ENCODE measurements at places on chromosomes 6 and 20.

- DNase-seq: no peak
These were observed 249.1 kb upstream of the PREP start for GRCh38 chr6:105651969-105652368.

DNA sequence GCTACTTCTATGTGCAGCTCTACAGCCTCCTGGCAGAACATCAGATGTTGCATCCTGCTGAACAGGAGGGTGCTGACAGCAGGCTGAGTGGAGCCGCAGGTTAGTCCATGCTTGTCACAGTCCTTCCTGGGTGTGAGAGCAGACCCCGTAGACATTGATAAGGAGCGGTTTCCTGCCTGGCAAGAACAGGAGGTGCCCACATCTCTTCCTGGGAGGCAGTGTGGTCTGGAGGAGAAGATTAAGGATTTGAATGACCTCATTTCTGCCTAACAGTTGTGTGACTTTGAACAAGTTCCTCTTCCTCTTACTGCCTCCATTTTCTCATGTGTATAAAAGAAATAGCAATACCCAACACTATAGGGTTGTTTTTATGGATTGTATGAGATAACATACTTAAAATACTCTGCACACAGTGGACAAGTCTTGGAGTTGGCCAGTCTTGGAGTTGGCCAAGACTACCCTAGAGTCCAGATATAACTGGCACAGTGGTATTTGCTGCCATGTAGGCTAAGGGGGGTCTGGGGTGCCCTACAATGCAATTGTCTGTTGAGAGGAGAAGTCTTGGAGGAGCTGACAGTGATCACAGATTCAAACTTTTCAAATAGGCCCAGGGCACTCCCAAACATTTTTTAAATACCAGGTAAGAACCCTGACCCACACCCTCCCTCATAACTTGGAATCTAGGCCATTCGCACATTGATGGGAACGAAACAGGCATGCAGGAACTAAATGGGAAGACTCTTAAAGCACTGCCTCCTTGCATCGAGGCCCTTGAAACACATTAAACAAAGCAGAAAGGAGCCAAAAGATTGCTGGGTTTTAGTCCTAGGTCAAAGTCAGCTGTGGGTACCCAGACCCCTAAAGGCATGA, 32.6 kb upstream of the TBC1D7 start:
- DNase-seq: no peak

GRCh38 chr6:14202947-14203346, 85.4 kb downstream of the CD83 start:
- DNase-seq: no peak

- DNase-seq: no peak
These were observed 70.2 kb downstream of the TNFRSF21 start for GRCh38 chr6:47239546-47239945.

DNA sequence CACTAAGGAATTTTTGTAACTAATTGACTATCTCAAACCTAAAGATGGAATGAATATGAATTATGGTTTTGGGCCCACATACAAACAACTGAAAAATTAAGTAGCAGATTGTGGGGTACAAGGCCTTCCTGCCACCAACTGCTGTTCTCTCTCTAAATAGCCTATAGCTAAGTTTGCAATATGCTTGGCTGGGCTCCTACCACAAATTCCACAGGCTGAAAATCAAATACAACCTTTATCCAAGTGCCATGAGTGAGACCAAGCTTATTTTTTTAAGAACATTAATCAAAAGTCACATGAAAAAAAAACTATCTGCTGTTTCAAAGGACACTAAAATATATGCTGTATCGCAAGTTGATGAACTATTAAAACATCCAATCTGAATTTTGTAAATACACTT, 52.1 kb downstream of the TENT5A start:
- DNase-seq: no peak

GRCh38 chr6:43013097-43013842, 476 bp downstream of the MEA1 start:
- DNase-seq: no peak

DNA sequence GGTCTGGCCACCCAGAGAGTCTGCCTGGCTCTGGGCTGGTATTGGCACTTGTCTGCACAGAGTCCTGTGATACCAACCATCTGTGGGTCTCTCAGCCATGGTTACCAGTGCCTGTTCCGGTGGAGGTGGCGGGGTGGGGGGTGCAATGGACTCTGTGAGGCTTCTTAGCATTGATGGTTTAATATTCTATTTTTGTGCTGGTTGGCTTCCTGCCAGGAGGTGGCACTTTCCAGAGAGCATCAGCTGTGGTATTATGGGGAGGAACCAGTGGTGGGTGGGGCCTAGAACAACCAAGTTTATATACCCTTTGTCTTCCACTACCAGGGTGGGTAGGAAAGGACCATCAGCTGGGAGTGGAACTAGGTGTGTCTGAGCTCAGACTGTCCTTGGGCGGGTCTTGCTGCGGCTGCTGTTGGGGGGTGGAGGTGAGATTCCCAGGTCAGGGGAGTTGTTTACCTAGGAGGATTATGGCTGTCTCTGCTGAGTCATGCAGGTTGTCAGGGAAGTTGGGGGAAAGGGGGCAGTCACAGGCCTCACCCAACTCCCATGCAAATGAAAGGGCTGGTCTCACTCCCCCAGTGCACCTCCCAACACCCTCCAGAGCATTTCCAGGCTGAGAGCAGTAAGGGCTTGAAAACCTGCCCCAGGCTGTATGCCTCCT, 117.5 kb downstream of the FLRT3 start:
- DNase-seq: no peak

DNA sequence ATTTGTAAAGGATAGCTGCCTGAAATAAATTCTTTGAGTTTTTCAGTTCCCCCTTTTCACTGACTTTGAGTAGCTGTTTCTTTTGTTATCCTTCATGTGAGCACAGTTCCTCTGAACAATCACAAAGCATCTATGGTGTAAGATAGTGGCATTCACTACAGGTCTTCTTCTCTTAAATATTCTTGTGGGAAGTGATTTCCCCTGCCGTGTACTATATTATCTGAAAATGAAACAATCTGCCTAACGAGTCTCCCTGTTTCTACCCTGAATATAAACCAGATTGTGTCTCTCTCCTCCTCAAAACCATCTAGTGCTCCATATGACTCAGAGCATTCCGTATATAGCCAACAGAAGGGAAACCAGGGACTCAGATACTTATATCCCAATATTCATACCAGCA, 380.1 kb upstream of the SOX4 start:
- DNase-seq: no peak

- no peak for DNase-seq
These were observed 69.0 kb upstream of the CD93 start for GRCh38 chr20:23155141-23155590.

DNA sequence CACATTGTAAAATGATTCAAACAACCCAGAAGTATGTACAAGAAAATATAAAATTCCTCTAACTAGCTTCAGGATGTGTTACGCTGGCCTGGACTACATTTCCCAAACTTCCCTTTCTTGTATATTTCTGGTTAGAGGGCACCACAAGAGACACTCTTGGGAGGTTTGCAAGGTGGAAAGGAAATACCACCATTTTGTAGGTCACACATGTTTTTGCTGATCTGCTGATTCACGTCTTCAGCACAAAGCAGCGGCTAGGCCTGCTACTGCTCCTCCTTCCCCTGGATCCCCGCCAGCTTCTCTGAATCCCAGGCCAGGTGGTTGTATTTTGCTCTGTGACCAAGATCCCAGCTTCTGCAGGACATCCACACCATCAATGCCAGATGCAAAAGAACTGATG, 104.2 kb downstream of the AGPAT4 start:
- DNase-seq: no peak

DNA sequence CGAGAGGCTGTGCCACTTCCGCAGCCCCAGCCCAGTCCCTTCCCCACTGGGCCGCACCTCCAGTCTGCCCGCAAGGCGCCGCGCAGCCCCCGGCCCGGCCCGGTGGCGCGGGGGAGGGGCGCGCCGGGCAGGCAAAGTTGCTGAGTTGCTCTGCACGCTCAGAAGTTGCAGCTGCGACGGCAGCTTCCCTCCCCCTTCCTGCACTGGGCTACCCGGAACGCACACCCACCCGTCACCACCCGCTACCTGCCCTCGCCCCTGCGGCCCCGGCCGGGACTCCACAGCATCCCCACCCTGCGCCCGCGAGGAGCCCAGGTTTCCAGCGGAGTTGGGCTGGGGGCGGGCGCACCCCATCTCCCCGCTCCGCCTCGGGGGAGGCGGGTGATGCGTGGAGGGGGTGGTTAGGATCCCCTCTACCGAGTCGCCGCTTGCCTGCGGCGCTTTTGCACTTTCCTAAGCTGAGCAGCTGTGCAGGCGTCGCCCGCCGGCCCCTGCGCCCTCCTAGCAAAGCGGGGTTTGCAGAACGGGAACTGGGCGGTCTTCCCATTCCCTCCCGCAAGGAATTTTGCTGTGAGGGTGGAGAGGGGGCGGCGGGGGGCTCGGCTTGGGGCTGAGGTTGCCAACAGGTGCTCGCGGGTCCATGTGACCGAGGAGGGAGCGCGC, 55.9 kb upstream of the RREB1 start:
- peak; percentile 90 for DNase-seq

DNA sequence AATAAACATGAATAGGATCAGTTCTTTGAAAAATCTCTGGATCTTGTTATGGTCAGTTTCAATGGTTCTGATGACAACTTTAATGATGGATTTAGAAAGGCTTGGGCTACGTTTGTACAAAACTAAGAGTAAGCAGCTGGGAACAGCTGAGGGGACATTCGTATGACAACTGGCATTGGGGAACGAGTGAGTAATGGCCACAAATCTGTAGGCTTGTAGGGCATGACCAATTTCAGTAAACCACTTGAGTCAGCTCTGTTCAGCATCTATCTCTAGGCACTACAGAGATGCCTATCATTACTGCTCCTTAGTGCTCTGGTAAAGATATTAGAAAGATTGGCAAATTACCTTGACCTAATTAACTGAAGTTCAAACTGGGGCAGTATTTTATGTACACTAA, 1375.6 kb downstream of the EPHA7 start:
- DNase-seq: no peak

DNA sequence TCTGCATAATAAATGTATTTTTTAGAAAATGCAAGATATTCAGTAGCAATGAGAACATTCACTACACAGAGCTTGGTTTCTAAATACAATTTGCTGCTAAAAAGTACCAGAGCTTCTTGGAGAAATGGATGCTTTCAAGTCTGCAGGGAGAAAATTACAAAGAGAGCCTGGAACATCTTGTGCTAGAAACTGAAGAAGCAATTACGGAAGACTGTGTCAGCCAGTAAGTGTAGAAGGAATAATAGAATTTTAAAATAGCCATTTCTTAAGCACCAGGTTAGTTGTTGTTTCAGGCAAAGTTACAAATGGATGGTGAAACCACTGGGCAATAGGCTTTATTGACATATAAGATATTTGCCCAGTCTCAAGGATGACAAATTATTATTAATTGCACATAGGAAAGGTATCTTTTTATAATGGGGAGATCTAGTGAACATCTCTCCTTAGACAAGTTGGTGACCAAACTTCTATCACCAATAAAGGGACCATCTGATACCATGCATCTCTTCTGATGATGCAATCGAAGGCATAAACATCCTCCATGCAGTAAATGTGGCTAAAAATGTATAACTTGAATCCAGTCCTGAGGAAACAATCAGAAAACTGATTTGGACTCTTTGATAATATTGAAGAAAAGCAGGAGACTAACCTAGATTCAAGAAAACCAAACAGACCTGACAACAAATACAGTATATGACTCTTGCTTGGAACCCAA, 81.7 kb downstream of the ARHGAP18 start:
- no peak for DNase-seq

DNA sequence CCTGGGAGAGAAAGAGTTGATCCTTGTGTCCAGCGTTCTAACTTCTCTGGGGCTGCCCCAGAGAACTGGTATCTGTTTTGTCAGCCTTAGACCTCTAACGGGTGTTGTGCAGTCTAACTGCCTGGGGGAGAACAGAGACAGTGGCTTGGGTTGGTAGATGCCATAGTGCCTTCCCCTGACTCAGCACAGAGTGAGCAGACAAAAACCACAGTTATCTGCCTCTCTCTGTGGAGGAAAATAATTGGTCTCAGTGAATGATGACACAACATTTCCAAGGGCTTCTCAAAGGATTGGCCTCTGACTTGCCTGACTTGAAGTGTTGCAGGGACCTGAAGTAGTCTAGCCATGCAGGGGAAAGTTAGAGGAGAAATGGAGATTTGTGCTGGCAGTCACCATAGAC, 226.2 kb upstream of the MAN1A1 start:
- DNase-seq: no peak

DNA sequence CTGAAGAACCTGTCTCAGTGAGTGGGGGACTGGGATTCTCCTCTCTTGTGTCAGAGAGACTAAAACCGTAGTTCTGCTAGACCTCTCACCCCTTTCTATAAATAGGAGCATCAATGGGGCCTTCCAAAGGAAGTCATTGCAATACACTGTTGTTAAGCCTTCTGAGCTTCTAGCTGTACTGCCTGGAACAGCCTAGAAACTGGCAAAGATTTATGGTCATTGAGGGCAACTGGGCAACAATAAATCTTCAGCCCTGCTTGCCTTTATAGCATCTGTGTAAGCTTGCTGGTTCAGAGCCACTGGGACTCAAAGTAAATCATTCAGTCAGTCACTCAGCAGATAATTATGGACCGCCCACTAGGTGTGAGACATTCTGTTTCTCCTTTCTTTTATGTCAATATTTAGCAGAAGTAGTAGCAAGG, 53.2 kb downstream of the PPP1R14C start:
- DNase-seq: no peak

DNA sequence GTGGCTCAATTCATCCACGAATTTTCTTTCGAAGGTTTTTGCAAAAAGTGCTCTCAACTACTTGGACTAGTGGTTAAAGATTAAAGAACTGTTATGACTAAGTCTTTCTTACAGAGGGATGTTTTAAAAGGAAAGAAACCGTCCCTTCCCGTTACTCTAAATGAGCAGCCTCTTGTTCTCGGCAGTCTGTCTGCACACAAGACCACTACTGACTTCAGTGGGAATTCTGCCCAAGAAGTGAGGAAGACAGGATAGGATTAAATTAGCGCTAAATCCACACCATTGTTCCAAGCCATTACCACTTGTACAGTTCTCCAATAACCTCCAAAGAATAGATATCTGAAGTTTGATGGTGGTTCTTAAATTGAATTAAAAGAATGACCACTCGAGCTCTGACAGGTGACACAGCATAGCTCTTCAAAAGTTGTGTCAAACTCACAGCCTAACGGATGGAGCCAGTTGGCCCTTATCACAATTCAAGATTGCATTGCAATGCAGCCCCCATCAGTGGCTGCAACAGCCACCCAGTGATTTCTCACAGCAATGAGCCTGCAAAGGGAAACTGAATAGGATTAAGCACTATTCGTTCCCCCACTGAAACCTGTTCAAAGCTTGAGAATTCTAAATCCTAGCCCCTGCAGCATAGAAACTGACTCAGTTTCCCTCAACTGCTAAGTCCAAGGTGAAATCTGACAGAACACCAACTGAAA, 1.8 kb downstream of the EPB41L2 start:
- DNase-seq: no peak

GRCh38 chr20:32263398-32263954, 14.0 kb upstream of the KIF3B start:
- no peak for DNase-seq

DNA sequence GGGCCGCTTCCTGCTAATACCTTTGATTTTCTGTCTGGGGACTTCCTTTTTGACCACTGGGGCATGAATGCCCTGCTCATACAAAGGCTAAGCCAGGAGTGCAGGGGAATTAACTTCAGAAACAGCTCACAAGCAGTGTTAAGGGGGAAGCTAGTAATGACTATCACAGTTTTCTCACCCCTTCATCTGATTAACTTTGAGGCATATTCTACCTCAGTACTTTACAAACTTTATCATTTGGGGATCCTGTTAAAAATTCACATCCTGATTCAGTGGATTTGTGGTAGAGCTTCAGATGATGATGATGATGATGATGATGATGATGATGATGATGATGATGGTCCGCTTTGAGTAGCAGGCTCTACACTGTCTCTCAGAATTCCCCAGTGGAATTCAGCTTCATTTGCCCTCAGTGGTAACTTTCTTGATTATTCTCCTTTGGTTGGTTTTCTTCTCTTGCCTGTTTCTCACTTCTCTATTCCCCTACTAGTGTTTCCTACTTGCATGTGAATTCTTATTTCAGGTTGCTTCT, 78.4 kb upstream of the TMEM170B start:
- no peak for DNase-seq
